ENCODE measurements at places on chromosomes 11 and 22.

GRCh38 chr11:78078218-78079167 is 1.2 kb downstream of the NDUFC2 start:
- DNase-seq, result no peak

GRCh38 chr11:111177037-111177871 is 68.3 kb upstream of the POU2AF2 start:
- DNase-seq, result no peak

- no peak for DNase-seq
Observed at GRCh38 chr11:83855237-83855636, 569.1 kb upstream of the CCDC90B start.

GRCh38 chr11:47918370-47918690 is 62.0 kb upstream of the PTPRJ start:
- DNase-seq, result no peak

DNA sequence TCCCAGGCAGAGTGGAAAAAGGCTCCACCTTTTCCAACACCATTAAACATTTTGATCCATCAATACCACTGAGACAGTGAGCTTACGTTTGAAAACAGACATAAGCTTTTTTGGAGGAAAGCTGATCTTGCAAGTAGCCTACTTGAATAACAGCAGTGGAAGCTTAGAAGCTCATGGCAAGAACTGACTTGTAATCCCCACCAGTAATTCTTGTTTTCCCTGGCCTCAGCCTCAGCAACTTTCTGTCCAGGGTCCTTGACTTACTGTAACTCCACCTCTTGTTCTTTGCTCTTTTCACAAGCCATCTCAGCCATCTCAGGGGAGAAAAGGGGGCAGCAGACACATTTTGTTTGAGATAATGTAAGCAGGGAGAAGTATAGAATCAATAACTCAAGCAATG is 12.3 kb upstream of the MPZL2 start:
- DNase-seq, result no peak

GRCh38 chr11:6201481-6201880 is 2.5 kb downstream of the OR52W1 start:
- DNase-seq, result no peak

DNA sequence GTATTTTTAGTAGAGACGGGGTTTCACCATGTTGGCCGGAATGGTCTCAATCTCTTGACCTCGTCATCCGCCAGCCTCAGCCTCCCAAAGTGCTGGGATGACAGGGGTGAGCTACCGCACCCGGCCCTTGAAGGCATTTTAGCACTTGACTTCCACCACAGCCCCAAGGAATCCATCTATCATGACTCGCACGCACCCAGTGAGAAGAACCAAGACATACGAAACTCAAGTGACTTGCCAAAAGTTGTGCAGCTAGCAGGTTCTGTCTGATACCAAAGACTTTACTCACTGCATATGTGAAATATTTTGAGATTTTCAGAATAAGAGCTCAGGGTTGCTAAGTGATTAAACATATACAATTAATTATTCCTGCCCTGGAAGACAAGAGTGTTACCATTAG is 21.0 kb downstream of the FLI1 start:
- no peak for DNase-seq

Measured in stimulated activated naive CD4-positive, alpha-beta T cell (primary cell).